Activated T-helper 9 cell treated with anti-CD3 and anti-CD28 coated beads, Interleukin-2, amount 50 U/mL, for 16 hours (primary cell): ENCODE measurements at places on chromosomes 7 and 10.

DNA sequence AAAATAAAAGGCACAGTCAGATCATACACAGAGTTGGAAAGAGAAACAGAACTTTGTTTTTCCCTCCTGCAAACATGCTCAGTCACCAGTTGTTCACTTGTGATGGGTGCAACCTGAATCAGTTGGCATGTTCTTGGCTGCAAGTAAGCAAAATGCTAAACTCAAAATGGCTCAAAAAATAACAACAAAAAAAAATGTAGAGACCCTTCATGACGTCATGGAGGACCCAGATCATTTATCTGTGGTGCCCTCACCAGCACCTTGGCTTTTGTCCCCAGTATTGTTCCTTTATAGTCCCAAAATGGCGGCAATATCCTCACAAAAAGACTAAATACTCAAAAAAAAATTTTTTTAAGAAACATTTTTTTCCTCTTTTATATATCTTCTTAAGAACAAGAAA is 112.4 kb downstream of the CABCOCO1 start:
- DNase-seq: no peak

- DNase-seq: no peak
Measured at GRCh38 chr7:103752995-103753394, 236.5 kb downstream of the RELN start.

DNA sequence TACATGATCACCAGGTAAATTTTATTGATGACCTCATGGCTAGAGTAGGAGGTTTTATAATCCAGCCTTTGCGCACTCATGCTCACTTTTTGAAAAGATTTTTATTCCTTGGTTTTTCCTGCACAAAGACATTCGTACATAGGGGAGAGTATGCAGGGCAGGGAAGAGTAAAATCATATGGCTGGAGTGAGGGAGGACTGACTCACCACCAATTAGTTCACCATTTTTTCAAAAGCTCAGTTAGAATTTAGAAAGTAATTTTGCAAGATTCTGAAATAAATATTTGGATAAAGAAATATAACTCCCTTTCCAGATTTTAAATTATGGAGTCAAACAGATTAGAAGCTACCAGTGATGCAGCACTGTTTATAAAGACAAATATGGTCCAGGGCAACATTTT is 111.9 kb downstream of the SEMA3D start:
- DNase-seq: no peak

GRCh38 chr7:17007841-17008240 is 126.1 kb upstream of the AGR3 start:
- no peak for DNase-seq

DNA sequence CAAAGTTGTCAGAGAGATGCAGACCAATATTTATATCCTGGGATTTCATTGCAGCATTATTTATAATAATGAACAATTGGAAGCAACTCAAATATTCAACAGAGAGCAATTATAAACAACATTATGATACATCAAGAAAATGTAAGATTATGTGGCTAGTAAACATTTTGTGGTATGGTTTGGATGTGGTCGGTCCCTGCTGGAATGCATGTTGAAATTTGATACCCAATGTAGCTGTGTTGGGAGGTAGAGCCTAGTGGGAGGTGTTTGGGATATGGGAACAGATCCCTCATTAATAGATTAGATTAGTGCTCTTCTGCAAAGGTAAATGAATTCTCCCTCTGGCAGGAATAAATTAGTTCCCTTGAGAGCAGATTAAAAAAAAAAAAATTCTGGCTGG is 350.9 kb downstream of the ANKRD30A start:
- no peak for DNase-seq

DNA sequence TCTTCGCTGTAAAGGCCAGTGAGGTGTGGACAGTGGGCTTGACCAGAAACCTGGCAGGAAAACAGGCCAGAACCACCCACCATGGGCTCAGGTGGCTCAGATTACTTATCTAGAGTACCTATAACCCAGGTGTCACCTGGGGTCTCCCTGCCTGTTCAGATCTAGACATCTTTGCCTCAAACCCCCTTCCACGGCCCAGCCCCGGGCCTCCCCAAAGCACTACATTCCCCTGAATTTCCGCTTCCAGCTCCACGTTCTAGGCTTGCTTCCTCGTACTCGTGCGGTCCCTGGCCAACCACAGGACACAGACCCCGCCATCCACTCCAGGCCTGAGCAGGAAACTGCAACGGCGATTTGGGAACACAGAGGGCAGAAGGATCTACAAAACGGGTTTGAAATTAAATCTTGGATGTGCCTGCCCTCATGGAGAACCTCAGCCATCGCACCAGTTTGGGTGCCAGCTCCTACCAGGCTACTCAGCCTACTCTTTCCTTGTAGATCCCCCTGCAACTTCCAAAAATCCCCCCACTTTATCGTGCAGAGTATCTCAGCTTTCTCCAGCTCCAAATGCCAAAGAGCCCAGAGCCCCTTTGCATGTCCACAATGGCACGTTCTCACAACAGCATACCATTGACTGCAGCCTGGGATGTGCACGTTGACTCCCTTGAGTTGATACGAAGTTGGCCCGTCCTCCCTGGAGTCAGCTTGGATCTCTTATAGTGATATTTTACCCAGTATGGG is 62.7 kb upstream of the CACUL1 start:
- no peak for DNase-seq

- no peak for DNase-seq
Measured at GRCh38 chr7:155490697-155491628, 33.0 kb downstream of the EN2 start.

DNA sequence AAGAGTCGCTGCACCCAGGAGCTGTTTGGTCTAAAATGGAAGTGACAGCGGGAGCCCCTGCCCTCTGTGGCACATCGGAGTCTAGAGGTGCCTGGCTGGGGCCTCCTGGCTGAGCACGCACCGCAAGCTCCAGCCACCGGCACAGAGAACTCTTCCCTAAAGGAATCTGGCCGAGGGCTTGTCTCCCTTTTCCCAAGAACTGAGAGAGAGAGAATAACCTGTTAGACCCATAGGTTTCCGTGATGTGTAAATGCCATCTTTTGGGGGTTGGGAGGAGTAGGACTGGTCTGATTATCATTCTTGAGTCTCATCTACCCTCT is 47.3 kb downstream of the PROSER2 start:
- DNase-seq: no peak

- no peak for DNase-seq
Measured at GRCh38 chr10:48358162-48358561, 51.7 kb downstream of the MAPK8 start.

- DNase-seq: no peak
Measured at GRCh38 chr7:881441-882234, 5.3 kb downstream of the GET4 start.

GRCh38 chr7:104054362-104054761 is 64.9 kb upstream of the RELN start:
- no peak for DNase-seq

DNA sequence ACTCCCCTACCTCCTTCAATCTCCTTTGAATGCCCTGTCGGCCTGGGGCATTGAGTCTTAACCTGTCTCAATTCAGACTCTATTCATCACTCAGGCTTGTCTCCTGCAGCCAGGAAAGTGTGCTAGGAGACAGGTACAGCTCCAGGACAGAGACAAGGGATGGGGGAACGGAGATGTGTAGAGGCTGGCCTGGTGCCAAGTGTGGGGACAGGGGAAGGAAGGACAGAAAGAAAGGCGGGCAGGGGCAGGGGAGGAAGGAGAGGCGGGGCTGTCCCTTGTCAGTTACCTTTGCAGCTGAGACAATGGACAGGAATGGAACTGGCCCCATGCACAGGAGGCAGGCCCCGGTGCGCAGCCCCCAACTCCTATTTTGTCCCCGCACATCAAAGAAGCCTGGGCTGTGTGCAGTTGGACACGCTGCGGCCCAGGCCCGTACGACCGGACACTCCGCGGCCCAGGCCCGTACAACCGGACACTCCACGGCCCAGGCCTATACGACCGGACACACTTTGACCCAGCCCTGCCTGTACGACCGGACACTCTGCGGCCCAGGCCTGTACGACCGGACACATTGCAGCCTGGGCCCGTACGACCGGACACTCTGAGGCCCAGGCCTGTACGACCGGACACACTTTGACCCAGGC is 36.9 kb downstream of the CHST15 start:
- DNase-seq: no peak

GRCh38 chr10:68132391-68132790 is 23.1 kb downstream of the MYPN start:
- no peak for DNase-seq

DNA sequence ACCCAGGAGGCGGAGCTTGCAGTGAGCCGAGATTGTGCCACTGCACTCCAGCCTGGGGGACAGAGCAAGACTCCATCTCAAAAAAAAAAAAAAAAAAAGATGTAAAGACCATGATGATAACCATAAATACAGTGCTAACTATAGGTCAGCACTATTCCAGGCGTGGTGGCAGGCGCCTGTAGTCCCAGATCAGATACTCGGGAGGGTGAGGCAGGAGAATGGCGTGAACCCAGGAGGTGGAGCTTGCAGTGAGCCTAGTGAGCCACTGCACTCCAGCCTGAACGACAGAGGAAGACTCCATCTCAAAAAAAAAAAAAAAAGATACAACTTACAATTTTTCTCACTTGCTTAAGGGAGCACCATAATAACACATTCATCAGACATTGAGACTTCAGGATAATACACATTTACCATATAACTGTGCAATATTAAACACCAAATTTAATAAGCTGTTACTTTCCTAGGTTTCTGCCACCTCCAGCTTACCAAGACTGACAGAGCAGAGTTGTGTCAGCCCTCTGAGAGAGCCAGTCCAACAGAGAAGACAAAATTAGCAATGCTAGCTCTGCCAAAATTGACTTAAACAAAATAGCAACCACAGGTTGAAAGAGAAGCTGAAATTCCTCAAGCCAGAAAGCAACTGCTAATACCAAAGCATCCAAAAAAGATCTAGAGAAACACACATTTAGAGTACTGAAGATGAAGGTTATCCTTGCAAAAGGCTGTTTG is 8.2 kb downstream of the DNA2 start:
- DNase-seq: no peak

DNA sequence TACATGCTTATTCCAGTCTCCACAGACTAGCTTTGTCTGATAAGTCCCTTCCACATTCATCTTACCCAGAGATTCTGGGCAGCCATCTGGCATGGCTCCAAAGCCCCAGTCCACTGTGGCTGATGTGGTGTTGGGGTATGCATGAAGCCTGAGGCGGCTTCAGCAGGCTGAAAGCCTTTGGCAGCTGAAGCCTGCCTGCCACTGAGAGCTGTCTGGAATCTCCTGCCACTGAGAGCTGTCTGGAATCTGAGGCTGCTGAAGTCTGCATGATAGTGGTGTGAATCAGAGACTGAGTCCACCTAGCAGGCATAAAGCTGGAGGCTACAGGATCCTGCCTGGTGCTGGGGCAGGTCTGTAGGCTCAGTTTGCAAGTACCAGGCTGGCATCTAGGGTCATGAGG is 87.1 kb downstream of the DYNC1I1 start:
- no peak for DNase-seq

GRCh38 chr10:112955582-112956421 is 5.8 kb downstream of the TCF7L2 start:
- no peak for DNase-seq

DNA sequence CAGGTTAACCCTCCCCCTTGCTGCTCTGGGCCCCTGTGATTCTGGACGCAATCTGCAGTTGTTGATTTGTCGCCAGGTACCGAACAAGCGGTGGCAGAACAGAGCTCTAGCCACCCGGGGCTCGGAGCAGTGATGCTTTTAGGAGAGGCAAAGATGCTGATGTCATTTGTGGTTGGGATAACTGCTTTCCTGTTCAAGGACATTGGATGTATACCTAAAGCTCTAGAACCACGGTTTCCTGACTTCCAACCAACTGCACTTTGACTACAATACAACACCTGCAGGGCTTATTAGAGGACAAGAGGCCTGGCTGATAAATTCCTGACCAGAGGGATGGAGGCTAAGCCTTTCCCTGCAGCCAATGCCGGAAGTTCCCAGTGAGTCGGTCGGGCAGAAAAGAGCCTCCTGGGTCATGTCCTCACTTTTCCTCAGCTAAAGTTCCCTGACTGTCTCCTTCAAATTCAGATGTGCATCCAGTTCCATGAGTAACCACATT is 6.5 kb upstream of the RBM20 start:
- DNase-seq: no peak

- no peak for DNase-seq
Measured at GRCh38 chr7:45363669-45364068, 206.1 kb downstream of the RAMP3 start.

GRCh38 chr10:31129271-31129670 is 97.6 kb upstream of the ZNF438 start:
- no peak for DNase-seq

DNA sequence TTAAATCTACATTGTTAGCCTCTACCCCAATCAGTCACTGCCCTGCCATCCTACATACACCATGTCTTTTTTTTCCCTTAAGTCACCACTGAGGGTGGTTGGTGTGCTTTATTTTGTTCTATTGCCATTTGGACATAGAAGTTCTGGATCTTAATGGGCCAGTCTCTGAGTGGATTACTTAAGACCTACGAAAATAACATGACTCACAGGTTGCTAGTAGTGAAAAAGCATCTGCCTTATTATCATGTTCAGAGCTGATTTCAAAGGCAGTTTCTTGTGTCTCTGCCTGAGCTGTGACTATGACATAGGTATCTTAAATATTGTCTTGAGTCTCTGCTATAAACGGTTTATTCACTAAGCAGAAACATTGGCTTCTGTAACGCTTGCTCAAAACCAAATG is 410.8 kb downstream of the MDFIC start:
- no peak for DNase-seq

- DNase-seq: no peak
Measured at GRCh38 chr10:116237260-116237659, 35.7 kb downstream of the GFRA1 start.

DNA sequence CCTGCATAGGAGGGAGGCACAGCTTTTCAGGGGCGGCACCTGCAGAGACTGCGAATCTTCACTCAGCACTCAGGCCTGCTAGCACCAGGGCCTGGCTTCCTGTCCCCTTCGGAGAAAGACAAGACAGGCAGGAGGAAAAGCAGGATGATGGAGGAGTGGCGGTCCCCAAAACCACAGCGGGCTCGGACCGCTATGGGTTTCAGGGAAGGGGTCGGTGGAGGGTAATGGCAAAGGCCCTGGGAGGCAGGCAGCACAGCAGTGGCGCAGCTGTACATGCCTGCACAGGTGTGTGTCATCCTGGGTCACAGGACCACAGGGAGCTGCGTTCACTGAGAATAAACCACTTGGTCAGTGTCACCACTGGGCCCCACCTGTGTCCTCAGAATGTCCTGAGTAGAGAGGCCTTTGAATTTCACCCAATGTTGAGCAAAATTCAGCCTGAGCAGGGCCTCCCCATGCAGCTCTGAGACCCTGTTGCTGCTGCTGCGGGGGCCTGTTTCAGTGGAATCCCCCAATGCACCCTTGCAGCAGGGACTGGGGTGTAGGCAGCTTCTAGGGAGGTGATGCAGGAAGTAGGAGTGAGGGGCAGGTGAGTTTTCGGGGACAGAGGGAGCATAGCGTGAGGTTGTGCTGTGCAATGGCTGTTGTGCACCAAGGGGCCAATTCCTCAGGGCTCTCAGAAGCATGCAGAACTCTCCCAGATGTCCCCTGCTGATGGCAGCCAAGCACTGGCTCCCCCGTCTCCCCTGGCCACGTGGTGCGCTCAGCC is 90.6 kb upstream of the PPP2R2D start:
- DNase-seq: no peak

- no peak for DNase-seq
Measured at GRCh38 chr7:125670926-125671572, 741.4 kb upstream of the POT1 start.

GRCh38 chr7:145313551-145313950 is 477.7 kb upstream of the TPK1 start:
- DNase-seq: no peak
